Fibroblast of skin of right quadriceps (primary cell): ENCODE measurements at places on chromosomes 16 and 17.

DNA sequence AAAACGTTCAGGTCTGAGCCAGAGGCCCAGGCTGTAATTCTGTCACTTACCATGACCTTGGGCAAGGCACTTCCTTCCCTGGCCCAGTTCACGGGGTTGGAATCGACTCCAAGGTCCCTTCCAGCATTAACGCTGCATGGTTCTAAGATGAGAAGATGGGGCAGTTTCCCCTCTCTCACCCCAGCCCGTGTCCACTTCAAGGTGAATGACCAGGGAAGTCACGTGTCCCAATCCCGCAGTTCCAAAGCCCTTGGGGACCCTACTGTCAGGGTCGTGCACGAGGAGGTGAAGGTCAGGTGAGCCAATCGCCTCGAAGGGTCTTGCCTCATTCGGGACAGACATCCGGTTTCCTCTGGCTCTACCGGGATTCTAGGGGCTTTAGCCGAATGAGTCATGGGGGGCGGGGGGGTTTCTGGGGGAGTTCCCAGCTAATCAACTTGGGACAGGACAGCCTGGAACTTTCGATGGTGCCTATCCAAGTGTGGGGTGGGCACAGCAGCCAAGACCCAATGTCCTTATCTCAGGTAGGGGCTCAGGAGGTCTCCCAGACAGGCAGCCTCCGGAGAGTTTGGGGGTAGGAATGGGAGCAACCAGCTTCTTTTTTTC lies 762 bp upstream of the CSF3 start:
- DNase-seq, result peak; percentile 26

DNA sequence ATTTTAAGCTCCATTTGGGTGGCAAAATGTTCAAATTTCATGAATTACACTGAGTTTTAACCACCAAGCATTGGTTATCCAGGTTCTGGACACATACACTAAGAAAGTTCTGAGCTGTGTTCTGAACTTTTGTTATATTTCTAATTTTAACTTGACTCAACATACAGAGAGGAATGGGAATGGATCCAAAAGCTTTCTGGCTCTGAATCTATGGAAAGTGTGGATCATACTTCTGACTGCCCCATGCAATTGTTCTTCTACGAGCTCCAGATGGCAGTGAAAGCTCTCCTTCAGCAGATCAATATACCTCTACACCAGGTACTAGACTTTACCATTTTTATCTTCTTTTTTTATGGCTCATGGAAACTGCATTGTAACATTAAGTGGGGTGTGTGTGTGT lies 113.0 kb upstream of the NOG start:
- DNase-seq, result peak; percentile 22

DNA sequence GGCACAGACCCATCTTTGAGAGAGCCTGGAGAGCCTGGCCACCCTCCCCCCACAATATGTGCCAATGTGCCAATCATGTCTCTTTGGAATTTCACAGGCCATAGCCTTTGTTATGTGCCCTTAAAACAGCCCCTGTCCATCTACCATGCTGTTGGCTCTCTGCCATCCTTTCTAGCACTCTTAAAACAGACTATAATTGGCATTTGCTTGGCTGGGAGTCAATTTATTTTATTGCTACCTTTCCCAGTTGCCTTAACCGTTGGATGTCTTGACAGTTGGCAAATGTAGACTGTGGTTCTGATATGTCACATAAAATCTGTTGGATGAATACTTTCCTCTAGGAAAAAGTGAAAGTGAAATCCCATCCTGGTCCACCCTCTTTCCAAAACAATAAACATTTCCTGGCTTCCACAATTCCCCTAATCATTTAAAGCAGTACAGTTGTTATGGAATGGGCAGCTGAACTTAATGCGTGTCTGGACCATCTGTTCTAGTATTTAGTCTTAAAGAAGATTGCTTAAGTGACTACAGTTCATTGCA lies 394.0 kb downstream of the KCNJ2 start:
- no peak for DNase-seq

GRCh38 chr16:28975158-28975599 lies 601 bp downstream of the SPNS1 start:
- DNase-seq, result no peak

DNA sequence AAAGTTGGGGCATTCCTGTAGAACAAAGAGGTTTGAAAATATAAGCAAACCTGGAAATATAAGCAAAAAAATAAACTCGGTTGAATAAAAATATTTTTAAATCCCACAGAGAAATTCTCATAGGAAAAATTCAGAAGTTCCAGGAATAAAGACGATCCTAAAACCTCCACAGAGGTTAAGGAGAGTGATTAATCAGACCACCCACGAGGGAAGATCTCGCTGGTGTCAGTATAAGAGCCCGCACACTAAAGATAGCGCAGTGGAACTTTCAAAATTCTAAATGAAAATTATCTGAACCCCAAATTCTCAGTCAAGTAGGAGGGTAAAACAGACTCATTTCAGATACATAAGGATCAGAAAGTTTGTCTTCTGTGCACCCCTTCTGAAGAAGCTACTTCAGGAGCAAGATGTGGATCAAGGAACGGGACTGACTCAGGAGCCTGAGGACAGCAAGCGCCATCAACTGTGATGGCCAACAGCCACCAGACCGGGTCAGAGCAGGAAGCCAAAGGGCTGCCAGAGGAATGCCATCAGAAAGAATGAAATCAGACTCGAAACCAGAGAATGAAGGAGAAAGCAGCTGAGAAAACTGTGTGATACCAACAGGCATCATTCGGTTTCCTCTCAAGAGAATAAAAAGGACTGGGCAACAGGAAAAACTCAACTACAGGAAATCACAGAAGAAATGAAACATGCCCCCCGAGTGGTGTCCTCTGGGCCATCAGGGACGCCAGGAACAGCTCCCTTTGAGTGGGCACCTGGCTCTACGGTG lies 66.9 kb downstream of the CYTH1 start:
- DNase-seq, result no peak

GRCh38 chr17:28573040-28573380 lies 1.7 kb upstream of the PIGS start:
- no peak for DNase-seq

GRCh38 chr17:11940904-11941303 lies 56.4 kb downstream of the ZNF18 start:
- no peak for DNase-seq

GRCh38 chr16:68296291-68296690 lies 14.5 kb downstream of the SLC7A6OS start:
- DNase-seq, result no peak

GRCh38 chr16:84732674-84733352 lies 33.0 kb downstream of the USP10 start:
- DNase-seq, result no peak

GRCh38 chr17:4258867-4259266 lies 4.9 kb downstream of the ANKFY1 start:
- no peak for DNase-seq

DNA sequence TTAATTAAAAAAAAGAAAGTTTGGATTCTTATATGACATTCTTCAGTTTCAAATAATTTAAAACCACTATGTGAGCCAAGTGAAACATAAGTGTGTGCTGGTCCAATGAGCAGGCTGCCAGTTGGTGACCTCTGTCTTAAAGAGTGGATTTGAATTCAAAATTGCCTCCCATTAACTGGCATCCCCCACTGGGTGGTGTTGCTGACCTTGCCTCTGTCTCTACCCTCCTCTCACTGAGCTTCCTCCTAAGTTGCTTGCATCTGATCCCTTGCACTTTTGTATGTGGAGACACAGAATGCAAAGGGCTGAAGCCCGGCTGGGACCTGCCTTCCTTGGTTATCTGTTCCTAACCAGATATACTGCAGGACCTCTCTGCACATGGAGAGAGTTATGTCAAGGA lies 160.6 kb downstream of the CYLD start:
- DNase-seq, result no peak

DNA sequence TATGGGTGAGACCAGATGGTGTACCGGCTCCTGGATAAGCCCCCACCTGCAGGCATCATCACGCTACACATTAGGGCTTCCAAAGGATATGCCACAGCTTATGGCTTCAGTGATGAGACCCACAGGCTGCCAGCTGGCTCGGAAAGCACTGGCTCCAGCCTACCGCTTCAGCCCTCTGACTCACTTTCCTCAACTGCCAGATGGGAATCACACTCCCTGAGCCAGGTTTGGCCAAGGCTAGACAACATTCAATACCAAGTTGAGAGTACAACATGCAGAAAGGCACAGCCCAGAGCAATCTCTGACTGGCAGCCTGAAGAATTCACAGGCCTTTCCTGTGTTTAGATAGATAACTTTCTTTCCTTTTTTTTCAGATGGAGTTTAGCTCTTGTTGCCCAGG lies 10.3 kb downstream of the CENPV start:
- DNase-seq, result no peak

GRCh38 chr16:29114574-29114973 lies 129.7 kb downstream of the LAT start:
- DNase-seq, result no peak

- DNase-seq, result peak; percentile 64
These were observed 61.4 kb downstream of the NXN start for GRCh38 chr17:917941-918740.

GRCh38 chr16:57533431-57534336 lies 2.7 kb downstream of the CCDC102A start:
- no peak for DNase-seq

- DNase-seq, result no peak
These were observed 90.5 kb downstream of the PRKCA start for GRCh38 chr17:66392783-66393437.

- DNase-seq, result no peak
These were observed 677 bp downstream of the SLC13A2 start for GRCh38 chr17:28474111-28474531.

GRCh38 chr16:31386157-31386984 lies 6.8 kb upstream of the ITGAD start:
- peak; percentile 9 for DNase-seq

GRCh38 chr16:507996-508395 lies 19.5 kb upstream of the CAPN15 start:
- DNase-seq, result no peak

- no peak for DNase-seq
These were observed 66.3 kb downstream of the STX8 start for GRCh38 chr17:9509236-9509816.

GRCh38 chr17:47288531-47289116 lies 35.0 kb downstream of the ITGB3 start:
- peak; percentile 48 for DNase-seq

DNA sequence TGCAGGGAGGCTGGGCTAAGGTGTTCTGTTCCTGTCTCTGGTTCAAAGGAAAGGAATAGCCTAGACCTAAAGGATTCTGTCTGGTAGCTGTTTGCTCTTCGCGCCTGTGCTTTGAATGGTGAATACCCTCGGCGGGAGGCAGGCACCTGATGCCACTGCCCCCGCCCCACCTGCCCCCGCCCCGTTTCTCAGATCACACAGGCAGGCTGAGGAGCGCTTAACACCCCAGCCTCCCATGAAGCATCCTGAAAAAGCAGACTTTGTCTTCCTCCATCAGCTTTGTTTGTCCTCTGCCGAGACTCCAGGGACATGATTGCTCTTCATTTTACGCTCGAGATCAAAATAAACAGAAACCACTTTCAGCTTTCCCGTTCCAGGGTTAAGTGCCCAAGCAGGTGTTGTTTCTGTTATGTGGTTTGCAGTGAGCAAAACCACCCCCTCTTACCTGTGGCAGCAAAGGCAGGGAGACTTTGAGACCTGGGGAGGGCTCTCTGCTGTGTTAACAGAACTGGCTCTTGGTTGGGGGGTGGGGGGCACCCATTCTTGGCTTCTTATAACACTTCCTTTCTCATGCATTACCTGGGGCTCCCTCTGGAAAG lies 452.1 kb downstream of the WWOX start:
- no peak for DNase-seq

- peak; percentile 97 for DNase-seq
These were observed 3.0 kb downstream of the BORCS6 start for GRCh38 chr17:8186787-8187516.
